Fibroblast of skin of back (primary cell): ENCODE measurements at places on chromosomes 3 and 15.

- peak; percentile 93 for DNase-seq
These were observed 365.3 kb upstream of the KCNMB2 start for GRCh38 chr3:178170698-178171535.

DNA sequence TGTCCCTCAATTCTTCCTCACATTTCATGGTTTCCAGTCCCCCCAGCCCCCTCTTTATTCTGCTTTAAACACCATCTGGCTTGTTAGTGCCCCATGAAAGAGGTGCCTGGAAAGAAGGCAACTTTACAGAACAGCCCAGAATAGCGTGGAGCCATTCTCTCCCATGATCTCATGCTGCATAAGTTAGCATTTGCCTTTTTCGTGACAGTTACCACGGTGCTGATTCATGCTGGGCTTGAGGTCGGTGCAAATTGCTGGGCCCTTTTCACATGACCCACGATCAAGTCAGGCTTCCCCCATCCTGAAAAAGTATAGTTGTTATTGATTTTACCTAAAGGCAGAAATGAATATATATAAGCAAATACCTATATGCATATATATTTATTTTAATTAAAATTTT lies 29.6 kb downstream of the SQOR start:
- DNase-seq: peak; percentile 59

- DNase-seq: no peak
These were observed 163.1 kb downstream of the CLSTN2 start for GRCh38 chr3:140097874-140098635.

DNA sequence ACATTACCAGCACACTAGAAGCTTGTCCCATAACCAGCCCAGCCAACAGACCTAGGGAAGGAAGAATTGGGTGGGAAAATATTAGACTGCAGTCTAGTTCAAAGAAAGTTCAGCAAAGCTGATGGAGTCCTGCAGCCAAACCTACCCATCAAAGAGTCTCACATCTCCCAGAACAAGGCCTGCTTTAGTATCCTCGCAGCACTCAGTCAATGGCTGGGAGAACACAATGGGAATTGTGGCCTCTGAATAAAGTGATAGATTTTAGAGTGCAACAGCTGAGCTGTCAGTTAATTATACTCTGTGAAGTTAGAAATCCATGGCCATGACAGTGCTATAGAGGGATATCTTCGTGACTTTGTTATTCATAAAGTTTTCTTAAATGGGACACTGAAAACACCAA lies 207.2 kb upstream of the NAALADL2 start:
- no peak for DNase-seq

DNA sequence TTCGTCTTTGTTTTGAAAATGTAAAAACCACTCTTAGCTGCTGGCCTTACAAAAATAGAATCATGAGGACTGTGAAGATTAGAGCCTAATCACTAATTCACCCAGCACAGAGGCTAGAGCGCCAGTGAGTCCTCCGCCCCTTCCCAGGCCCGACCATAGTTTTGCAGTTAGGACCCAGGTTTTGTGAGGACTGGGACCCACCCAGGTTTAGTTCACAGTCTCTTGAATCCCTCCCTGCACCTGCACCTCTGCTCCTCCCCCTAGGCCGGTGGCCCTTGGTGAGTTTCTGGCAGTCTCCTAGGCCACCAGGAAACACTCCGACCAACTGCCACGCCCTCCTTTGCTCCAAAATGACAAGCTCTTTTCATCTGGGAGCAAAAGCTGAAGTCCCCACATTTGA lies 136.0 kb upstream of the CCDC54 start:
- peak; percentile 15 for DNase-seq

DNA sequence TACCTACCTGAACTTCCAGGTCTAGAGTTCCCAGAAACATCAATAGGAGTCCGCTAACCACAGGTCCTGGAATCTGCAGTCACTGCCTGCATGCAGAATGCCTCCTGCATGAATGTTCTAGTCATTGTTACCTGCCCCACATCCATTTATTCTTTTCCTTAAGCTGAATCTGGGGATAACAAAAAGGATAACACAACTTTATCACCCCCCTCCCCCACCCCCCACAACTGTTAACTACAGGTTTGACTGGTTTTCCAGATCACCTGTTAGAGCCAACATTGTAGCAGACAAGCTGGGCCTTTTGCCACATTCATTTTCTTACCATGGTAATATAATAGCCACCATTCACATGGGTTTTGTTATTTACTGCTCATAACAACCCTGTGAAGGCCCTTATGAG lies 4.6 kb upstream of the CTSH start:
- no peak for DNase-seq

DNA sequence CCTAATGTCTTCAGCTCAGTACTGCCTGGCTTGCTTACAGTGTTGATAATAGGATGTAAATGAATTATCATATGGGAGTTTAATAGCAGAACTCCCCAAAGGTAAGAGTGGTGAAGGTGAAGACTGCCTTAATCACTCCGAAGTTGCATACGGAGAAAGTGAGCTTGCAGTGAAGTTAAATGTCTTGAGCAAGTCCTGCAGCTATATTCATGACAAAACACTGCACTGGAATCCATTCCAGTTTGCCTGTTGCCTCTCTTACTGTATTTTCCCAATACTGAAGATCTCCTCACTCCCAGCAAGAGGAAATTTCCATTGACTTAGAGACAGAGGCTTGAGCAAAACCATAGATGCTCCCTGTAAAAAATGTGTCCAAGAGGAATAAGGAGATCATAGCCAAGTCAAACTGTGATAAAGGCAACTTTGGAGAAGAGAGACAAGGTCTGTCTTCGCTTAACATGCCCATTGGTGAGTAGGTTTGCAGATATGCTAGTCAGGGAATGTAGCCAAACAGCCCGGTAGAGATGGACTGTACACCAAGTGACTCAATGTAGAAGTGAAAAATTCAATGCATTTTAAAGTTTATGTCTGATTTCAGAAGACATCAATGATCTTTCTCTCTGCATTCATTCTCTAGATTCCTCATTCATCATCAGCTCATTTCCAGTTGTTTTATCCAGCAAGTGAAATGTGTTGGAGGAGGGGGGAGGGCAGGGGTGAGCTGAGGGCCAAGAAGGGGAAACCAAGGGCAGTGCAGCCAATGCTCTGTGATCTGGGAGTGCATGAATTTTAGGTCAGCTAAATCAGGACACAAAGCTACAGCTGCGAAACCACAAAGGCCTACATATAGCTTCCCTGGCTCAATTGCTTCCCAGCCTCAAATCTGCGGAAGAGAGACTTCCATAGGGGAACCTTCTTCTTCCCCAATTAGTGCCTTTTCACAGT lies 667.1 kb upstream of the NR2F2 start:
- peak; percentile 78 for DNase-seq

- DNase-seq: peak; percentile 27
These were observed 26.0 kb downstream of the DCBLD2 start for GRCh38 chr3:98875535-98875934.

DNA sequence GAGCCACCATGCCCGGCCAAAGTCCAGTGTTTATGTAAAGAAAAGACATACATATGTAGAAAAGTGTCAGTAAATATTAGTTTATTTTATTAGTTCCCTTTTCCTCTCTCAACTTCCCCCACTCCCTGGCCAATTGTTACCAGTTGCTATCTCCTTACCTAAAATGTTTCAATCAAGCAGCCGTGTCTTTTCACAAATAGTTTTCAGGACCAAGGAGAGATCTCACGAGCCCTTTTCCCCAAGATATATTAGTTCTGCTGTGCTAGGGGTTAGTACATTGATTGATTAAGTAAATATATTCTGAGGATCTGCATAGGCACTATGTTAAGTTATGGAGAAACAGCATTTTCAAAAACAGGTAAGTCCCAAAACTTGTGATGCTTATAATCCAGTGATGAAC lies 87.4 kb downstream of the ZIC4 start:
- DNase-seq: peak; percentile 19

DNA sequence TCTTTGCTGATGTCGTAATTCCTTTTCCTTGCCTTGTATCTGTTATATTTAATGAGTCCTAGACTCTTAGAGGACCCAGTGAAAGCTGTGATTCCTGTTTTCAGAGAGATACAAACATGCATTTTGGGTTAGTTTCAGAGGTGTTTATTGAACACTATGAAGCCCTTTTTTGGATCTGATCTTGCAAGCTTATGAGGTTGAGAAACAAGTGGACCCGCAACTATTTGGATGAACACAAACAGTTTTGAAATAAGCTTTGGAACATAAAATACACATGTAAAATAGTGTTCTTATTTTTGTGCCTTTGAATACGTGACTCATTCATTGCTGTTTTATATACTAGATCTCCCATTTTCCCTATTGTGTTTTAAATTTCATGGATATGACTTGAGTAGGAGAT lies 33.5 kb downstream of the SNRK start:
- DNase-seq: no peak

DNA sequence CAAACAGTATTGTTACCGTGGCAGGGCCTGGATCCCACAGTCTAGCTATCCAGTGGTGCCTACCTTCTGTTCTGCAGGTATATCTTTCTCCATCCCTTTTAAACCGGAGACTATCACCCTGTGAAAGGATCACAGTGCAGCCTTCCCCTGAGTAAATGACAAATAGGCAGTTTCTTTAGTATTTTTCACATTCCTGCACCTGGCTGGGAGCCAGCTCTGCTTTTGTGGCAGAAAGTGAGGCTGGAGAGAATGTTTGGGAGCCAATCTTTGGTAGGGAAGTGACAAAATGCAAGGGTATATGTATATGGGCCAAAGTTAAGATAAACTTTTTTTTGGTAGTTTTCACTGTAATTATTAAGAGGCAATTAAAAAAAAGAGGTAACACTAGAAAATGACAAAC lies 54.8 kb downstream of the ARHGEF26 start:
- peak; percentile 13 for DNase-seq

- no peak for DNase-seq
These were observed 14.6 kb upstream of the IL17RD start for GRCh38 chr3:57179580-57180410.

DNA sequence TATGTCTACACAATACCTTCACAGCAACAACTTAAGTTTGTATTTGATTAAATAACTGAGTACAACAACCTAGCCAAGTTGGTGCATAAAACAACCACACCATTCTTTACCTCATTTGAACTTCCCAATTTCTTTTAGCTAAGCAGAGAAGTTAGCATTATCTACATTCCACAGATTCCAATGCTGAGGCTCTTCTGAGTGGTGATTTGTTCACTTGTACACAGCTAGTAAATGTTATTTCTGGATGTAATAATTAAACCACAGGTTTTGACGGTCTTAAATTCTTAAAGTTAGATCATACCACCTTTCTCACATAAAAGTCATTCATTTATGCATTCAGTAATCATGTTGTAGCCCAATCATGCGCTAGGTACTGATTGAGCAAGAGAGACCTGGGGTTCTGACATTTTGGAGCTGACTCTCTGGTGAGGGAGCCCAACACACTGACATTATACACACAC lies 102.5 kb downstream of the SST start:
- peak; percentile 84 for DNase-seq

- DNase-seq: no peak
These were observed 452.8 kb downstream of the FHIT start for GRCh38 chr3:60798456-60798855.

GRCh38 chr15:97259943-97260342 lies 700.6 kb upstream of the ARRDC4 start:
- DNase-seq: no peak

DNA sequence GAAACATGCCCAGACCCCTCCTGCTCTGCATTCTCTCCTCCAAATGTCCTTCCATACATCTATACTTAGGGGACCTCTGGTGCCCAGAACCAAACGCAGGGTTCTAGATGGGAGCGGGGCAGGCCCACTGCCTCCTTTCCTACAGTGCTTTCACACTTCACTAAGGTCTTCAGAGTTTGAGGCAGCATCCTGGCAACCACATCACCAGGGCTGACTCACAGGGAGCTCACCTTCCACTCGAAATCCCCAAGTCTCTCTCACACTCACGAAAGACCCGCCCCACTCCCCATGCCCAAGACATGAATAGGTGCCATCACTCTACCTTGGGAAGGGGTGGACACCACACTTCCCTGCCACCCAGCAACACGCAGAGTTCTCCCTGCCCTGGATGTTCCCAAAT lies 18.9 kb downstream of the HOMER2 start:
- DNase-seq: no peak

- DNase-seq: peak; percentile 40
These were observed 24.8 kb downstream of the PSTPIP1 start for GRCh38 chr15:77019521-77020331.

GRCh38 chr3:25153561-25153960 lies 274.5 kb upstream of the RARB start:
- no peak for DNase-seq

DNA sequence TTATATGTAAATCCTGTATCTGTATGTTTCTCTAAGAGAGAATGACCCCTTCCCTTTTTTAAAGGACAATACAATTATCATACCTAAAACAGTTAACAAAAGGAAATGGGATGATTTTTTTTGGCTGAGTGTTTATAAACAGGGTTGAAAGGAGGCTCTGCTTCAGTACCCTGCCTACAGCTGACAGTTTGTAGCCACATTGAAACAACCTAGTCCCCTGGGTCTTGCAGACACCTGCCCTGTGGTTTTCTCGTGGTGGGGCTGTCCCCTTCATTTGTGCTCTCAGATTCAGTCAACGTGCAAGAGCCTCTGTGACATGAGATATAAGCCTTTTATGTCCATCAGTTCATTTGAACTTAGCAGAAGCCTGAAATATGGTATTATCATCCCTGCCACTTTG lies 2.3 kb upstream of the HMCES start:
- no peak for DNase-seq

- peak; percentile 47 for DNase-seq
These were observed 27.2 kb upstream of the TNFSF10 start for GRCh38 chr3:172550347-172550943.

DNA sequence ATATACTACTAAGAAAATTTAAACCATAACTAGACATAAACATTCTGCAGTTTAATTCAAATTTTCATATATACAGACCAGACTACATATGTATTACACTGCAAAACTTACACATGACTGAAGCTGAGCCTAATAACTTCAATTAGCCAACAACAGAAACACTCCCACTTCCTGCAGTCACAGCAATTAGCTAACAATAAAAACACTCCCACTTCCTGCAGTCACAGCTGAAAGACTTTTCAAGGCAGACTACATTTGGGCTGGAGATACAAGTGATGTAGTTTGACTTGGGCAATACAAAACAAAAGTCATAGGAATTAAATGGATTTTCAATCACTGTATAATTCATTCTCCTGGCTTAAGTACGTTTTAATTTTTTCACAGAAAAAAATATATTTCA lies 10.3 kb downstream of the TM2D3 start:
- no peak for DNase-seq

- peak; percentile 80 for DNase-seq
These were observed 91.2 kb upstream of the NAALADL2 start for GRCh38 chr3:174767853-174768382.

DNA sequence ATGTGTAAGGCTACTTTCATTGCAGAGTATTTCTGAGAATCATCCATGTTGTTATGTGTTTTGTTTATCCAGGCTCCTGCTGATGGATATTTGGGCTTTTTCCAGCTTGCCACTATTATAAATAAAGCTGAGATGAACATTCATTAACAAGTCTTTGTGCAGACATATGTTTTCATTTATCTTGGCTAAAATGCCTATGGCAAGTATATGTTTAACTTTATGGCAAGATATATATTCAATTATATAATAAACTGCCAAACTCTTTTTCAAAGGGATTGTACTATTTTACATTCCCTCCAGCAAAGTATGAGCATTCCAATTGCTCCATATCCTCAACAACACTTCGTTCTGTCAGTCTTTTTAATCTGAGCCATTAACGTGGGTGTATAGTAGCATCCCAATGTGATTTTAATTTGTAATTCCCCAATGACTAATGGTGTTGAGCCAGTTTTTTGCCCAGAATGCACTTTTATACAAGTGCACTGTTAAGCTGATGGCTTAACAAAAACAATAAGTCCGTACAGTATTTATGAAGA lies 452.4 kb downstream of the SHQ1 start:
- peak; percentile 30 for DNase-seq

GRCh38 chr3:25444273-25444672 lies 16.2 kb downstream of the RARB start:
- DNase-seq: no peak
